ENCODE measurements at places on chromosomes 2 and 18.
A peak's percentile ranks its signal among the peaks of the same experiment; 100 is the strongest.

GRCh38 chr18:2337552-2338141 is 233.7 kb downstream of the METTL4 start:
- peak; percentile 68 for ATAC-seq

GRCh38 chr2:168601741-168602140 is 145.7 kb downstream of the CERS6 start:
- ATAC-seq: no peak

GRCh38 chr2:145029873-145030272 is 510.0 kb upstream of the ZEB2 start:
- ATAC-seq: no peak

GRCh38 chr18:10365021-10365500 is 89.4 kb upstream of the APCDD1 start:
- no peak for ATAC-seq

GRCh38 chr2:170965446-170966225 is 36.6 kb downstream of the GORASP2 start:
- peak; percentile 34 for ATAC-seq

DNA sequence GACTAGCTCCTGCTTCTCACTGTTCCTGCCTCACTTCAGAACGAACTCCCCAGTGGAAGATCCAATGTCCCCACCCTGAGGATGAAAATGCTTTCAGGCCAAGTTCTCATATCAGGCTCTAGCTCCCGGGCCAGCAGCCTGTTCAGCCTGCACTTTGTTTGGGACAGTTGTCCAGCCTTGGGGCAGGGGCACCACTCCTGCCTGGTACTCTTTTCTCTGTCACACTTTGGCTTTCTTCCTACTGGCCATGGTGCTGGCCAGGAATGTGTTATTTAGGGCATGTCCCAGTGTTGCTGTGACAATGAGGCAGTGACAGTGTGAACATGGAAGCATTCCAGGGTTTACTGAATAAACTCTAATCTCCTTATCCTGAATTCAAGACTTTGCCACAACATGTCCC is 154.1 kb downstream of the GALNT14 start:
- no peak for ATAC-seq

DNA sequence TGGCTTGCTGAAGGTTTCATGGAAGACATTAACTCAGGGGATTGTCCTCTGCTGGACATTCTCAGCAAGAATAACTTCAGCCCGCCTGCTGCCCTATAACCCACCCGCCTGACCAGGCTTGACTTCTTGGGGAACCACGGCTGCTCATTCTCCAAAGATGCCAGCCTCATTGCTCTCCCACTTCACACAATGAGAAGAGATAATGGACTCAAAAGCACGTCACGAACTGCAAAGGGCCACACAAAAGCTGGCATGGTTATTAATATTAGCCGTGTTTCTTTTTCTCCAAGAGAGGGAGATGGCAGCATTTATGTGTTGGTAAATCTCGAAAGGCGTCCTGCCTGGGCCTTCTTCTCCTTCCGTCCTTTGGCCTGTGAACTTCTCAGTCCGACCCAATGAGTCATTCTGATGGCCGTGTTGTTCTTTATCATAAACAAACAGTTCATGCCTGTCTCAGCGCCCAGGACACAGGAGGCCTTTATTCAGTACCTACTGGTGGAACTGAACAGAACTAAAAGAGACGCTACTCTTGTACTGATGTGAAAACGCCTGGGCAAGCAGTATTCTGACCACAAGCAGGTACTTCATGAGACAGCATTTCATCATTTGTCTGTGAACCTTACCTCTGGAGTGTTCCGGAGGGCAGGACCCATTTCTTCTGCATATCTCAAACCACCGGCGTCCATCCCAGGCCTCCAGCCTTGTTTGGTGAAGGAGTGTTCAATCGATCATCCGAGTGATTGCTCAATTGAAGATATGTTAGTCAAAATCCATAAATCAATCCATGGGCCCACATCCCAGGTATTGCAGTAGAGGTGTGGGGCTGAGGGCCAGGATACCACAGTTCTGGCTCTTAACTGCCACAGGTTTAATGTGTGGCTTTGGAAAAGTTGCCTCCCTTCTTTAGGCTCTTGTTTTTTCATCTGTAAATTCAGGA is 25.1 kb upstream of the KLHL29 start:
- no peak for ATAC-seq

GRCh38 chr2:101869527-101869926 is 122.2 kb upstream of the IL1R2 start:
- ATAC-seq: no peak

GRCh38 chr2:55721596-55722215 is 28.1 kb upstream of the PNPT1 start:
- ATAC-seq: no peak

GRCh38 chr2:99490623-99491461 is 1.0 kb upstream of the REV1 start:
- ATAC-seq: peak; percentile 28

DNA sequence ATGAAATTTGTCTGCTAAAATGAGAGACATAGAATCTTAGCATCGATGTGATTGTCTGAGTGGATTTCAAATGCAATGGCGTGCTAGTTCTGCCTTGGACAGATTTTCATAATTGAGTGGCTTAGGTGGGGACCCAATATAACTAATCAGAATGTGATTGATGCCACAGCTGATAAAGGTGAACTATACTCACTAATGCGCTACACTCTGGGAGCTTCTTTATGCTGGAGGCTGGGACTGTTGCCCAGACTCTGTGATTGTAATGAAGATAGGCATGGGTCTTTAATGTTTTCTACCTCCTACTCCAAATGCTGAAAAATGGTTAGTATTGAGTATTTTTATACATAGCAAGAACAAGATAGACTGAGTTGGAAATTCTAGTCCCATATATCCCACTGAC is 339.5 kb upstream of the SLC39A10 start:
- ATAC-seq: no peak

- ATAC-seq: no peak
These were observed 453.0 kb downstream of the ARHGAP15 start for GRCh38 chr2:143582046-143582747.

DNA sequence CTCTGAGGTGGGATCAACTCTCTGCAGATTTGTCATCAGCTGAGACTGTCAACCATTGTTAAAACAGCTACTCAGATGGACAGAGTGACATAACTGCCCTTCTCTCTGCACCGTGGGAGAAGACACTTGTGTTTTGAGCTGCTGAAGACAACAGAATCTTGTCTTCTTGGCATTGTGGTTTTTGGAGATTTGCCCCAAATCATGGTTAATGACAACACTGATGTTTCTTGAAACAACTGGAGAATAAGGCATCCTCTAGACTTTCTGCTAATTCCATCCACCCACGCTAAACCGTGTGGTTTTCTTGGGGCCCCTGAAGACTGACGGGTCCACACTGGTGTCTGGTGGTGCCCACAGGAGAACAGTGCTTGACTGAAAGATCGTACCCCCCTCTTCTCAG is 39.5 kb downstream of the SH3BP4 start:
- no peak for ATAC-seq

DNA sequence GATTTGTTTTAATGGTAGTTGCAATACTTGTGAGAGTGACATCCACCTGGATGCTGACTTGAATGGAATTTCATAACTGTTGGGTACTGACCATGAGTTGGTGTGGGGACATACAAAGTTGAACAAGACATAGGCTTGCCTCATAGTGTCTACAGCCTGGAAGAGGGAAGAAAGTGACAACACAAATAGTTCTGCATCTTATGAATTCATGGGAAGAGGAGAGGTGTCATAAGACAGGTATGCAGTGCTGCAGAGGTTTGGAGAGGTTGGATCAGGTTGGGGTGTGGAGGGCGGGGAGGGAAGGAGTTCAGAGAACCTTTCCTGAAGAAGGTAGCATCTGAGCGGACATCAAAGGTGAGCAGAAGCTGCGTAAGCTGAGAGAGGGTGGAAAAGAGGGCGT is 44.0 kb downstream of the HRH4 start:
- ATAC-seq: no peak

DNA sequence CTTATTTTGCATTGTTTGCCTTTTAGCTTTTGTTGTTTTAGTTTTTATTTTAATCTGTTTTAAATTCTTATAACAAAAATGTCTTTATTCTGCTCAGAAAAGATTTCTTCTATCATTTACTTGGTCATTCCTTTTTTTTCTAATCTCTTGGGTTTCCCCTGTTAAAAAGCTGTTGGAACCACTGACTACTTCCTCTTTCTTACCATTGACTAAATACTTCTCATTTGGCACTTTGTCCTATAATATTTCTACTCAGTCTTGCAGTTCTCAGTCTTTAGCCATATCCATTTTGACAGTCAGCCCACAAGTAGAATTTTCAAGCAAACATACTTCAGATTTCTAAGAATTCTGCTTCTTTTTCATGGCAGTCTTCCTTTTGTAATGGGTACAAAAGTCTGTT is 567.2 kb downstream of the SATB2 start:
- ATAC-seq: no peak

GRCh38 chr18:6950641-6951040 is 167.0 kb downstream of the LAMA1 start:
- no peak for ATAC-seq

DNA sequence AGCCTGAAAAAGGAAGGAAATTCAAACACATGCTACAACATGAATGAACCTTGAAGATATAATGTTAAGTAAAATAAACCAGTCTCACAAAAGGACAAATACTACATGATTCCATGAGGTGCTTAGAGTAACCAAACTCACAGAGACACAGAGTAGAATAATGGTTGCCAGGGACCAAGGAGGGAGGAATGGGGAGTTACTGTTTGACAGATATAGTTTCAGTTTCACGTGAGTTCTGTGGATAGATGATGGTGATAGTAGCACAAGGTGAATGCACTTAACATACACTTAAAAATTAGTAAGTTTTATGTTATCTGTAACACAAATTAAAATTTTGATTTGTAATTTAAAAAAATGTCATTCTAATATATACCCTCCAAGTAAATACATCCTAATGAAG is 106.9 kb upstream of the ACVR1C start:
- ATAC-seq: no peak

- no peak for ATAC-seq
These were observed 60.2 kb downstream of the CD8B2 start for GRCh38 chr2:106547164-106547903.

GRCh38 chr18:11517704-11518103 is 91.7 kb upstream of the SLC35G4 start:
- ATAC-seq: no peak

DNA sequence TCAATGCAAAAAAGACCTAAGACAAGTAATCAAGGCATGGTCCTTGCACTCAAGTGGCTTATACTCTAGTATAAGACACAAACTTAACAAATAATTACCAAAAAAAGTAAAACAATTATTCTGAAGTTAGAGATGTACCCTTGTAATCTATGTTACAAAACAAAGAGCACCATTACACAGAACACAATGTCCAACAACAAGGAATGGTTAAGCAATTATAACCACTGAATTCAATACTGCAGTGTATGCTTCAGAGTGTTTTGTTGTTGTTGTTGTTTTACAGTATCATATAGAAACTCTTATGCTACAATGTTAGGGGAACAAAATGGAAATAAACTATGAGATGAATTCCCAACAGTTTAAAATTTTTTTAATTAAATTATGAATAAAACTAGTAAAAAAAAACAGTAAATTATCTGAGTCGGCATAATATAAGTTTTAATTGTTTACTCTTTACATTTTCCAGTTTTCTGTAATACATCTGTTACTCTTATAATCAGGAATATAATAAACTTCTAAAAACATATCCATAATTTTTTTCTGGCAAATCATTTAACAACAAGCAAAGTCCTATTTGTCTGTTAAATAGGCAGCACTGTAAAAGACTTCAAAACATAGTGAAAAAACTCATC is 29.2 kb downstream of the ROCK2 start:
- ATAC-seq: no peak

DNA sequence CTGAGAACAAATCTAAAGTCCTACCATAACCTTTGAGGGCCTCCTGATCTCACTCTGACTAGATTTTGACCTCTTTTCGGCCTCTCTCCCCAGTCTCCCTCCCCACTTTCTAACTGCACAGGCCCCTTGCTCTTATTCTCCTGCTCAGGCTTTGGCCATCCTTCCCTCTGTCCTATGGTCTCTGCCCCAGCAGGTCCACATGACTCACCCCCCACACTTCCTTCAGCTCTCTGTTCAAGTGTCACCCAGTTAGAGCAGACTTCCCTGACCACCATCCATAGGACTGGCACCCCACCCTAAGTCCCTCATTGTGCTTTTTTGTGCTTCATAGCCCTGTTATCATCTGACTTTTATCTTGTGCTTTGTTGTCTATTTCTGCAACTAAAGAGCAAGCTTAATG is 41.2 kb upstream of the NT5C1B start:
- ATAC-seq: no peak

GRCh38 chr2:64751286-64752260 is 97.9 kb upstream of the SERTAD2 start:
- peak; percentile 90 for ATAC-seq

DNA sequence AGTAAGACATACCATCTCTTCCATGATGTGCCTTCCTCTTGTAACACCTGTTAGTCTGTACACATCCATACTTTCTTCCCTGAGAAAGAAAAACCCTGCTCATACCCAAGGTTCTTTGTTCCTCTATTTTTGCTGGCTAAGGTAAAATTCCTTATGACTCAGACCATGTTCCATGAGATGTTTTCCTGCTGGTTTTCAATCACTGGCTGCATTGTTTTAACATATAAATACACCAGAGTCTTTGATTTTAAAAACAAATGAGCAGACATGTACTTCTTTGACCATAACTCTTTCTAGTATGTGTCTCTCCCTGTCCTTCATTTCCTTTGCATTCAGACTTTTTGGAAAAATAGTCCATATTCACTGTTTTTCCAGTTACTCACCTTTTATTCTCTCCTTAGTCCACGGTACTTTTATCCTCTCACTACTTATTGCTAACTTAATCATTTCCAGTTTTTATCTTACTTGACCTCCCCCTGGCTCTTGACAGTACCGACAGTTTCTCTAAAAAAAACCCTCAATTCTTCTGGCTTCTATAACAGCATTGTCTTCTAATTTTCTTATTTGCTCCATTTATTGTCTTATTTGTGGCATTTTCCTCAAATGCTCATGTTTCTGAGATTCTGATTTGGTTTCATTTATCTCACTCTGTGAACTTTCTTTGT is 4.3 kb downstream of the VAPA start:
- ATAC-seq: no peak

DNA sequence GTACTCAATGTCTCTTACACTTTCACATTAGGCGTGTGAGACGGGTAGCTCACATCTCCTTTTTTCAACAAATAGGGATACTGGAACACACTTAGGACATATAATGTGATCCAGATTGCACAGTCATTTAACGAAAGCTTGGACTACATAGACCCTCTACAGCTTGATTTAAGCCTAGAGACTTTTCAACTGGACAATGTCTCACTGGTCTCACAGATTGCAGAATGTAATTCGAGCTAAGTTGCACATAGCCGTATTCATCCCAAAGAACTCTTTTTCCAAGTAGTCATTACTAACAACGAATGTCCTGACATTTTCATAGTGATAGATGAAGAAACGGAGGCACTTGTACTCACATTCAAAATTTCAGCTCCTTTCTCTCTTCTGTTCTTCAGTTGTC is 612.1 kb downstream of the ZEB2 start:
- ATAC-seq: peak; percentile 74

GRCh38 chr2:220891405-220891804 is 680.7 kb downstream of the EPHA4 start:
- ATAC-seq: no peak

GRCh38 chr2:231648579-231649174 is 56.0 kb downstream of the TEX44 start:
- peak; percentile 94 for ATAC-seq

GRCh38 chr18:48361801-48362200 is 47.4 kb downstream of the ZBTB7C start:
- no peak for ATAC-seq
